ENCODE measurements at places on chromosomes 7 and 10.

- DNase-seq: no peak
Observed at GRCh38 chr10:124226271-124227054, 133.1 kb upstream of the CHST15 start.

DNA sequence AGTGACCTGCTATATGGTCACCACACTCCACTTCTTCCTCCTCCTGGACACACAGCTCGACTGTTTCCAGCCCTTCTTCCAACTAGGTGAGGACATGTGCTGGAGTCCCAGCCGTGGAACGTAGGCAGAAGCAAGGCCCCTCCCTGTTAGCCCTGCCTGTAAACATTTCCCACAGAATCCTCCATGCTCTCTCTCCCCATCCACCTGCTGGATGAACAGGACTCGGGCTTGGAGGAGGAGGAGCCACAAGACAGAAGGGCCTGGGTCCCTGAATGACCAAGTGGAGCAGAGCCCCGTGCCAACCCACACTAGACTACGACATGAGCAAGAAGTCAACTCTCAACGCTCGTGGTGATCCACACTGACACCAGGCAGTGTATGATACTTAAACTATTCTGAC is 9.9 kb downstream of the CNPY1 start:
- DNase-seq: no peak

DNA sequence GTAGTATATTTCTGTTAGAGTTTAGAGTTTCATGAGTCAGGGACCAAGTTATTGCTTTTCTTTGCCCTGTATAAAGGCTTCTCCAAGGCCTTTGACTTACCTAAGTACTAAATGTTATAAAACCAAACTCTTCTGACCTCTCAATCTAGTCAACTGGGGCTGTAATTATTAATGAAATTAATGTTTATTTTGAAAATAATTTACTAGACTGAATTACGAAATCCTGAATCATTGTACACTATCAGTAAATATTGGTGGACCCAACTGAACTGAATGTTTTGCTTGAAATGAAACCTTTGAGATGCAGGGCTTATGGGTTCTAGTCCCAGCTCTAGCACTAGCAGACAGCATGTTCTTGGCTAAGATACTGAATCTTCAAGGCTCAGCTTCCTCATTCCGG is 1.7 kb upstream of the CYP2C9 start:
- no peak for DNase-seq

DNA sequence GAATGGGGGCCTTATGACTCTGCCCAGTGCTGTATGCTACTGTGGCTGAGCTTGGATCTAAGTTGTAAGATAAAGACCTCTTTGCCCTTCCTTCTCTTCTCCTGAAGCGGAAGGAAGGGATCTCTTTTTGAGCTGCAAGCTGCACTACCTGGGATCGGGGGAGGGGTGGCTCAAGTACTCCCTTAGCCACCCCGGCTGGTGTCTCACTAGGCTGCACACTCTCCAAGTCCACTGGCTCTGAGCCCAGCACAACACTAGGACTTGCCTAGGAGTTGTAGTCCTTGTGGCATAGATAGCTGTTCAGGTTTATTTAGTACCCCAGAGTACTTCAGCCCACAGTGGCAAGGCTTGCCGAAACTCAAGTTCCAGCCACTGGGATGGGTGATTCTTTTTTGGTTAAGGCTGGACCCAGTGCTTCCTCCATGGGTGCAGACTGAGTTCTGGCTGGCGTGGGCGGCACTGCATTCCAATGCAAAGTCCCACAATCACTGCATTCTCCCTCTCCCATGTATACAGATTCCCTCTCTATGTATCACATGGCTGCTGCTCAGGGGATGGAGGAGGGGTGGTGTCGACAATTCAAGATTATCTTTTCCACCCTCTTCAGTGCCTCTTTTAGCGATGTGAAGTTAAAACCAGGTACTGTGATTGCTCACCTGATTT is 76.2 kb upstream of the SLC25A13 start:
- no peak for DNase-seq

All from mesenteric fat pad (tissue), 1 donor.